ENCODE measurements at places on chromosomes 6 and 20. TPM values are rescaled to one million over a fixed set of nuclear protein-coding genes. Genes with fewer than 3 reads are reported as not detected.

Gene TMEM170B
- total RNA-seq, result 2.1 TPM

Gene WASF1
- total RNA-seq, result 0.19 TPM

Gene SIRPG
- 28.0 TPM for total RNA-seq

Gene HLA-DQA1
- total RNA-seq, result 6.9 TPM

Gene SRSF12
- total RNA-seq, result not detected

Data from CD4-positive, alpha-beta T cell (primary cell).